ENCODE measurements at places on chromosomes 7 and 10. TPM values are rescaled to one million over a fixed set of nuclear protein-coding genes. Genes with fewer than 3 reads are reported as not detected.
A peak's percentile ranks its signal among the peaks of the same experiment; 100 is the strongest.

Gene H2AZ2
- total RNA-seq: 126 TPM

Gene CPN1
- total RNA-seq: not detected

Gene SRRM3
- total RNA-seq: 6.4 TPM

Gene BTBD16
- total RNA-seq: not detected

Gene TFPI2
- 0.56 TPM for total RNA-seq

GRCh38 chr7:88396295-88396947 is 89.7 kb upstream of the STEAP4 start:
- no peak for DNase-seq

GRCh38 chr7:111012799-111013675 is 77.9 kb upstream of the LRRN3 start:
- DNase-seq: peak; percentile 7

DNA sequence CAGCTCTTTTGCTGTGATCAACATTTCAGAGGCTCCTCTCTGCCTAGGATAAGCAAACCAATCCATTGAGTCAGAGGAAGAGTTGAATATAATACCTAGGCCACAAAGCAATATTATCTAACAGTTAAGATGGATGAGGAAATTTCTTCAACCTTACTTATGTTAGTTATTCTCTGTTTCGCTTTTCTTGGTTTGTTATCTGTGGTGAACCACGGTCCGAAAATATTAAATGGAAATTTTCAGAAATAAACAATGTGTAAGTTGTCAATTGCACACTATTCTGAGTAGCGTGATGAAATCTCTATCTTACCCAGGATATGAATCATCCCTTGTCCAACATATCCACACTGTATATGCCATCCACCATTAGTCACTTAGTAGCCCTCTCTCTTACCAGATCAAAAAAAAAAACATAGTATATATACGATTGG is 1.5 kb upstream of the HTR7 start:
- DNase-seq: no peak

- DNase-seq: no peak
These were observed 65.5 kb downstream of the LARP4B start for GRCh38 chr10:865924-866576.

GRCh38 chr7:24820730-24821044 is 63.4 kb upstream of the GSDME start:
- no peak for DNase-seq

DNA sequence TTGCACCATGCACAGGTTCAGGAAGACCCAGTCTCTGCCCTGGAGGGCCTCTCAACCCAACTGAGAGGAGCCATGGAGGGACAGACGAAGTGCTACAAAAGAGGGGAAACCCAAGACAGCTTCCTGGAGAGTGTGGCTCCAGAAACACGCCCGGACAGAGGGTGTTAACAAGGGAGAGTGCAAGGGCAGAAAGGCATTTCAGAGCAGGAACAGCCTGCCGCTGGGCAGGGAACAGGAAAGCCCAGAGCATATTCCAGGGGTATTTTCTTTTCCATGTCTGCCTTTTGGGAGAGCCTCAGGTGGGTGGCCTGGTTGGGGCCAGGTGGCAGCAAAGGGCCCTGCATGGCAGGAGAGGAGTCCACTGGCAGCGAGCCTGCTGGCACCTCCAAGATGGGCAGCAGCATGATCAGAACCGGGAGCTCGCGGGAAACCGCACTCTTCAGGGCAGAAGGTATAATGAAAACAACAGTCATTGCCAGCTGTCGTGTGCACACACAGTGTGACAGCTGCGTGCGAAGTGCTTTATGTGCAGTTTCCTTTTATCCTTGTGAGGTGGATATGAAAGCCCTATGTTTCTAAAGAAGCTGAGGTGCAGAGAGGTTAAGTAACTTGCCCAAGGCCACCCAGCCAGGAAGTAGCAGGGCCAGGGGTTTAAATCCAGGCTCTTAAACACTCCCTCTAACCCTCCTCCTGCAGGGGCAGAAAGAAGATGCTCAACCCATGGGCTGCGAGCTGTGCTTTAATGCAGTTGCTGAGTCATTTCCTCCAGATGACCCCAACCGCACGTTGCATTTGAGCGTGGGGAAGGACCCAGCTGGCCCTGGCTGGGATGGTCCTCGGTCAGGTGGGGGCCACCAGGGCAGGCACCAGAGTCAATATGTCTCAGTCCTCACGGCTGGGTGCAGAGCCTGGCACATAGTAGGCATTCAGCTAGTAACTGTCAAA is 128.6 kb downstream of the OAT start:
- no peak for DNase-seq

GRCh38 chr10:5662708-5663579 is 3.5 kb downstream of the ASB13 start:
- DNase-seq: no peak

DNA sequence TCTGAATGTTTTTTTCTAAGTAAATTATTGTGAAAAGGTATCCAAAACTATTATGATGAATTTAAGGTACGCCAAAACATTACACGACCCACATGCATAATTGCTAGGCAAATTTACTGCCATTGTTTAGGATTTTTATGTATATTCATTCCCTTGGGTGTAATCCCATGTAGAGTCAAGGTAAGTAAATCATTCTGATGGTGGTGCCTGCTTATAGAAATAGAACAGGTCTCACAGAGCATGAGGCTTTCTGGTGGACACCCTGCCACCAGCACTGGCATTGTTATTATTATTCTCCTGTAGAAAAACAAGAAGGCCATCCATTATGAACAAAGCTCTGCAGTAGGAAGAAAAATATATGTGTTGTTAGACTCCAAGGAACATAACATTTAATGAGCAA is 111.7 kb upstream of the ZNF804B start:
- DNase-seq: no peak

GRCh38 chr10:112307358-112308124 is 24.3 kb downstream of the TECTB start:
- peak; percentile 73 for DNase-seq

DNA sequence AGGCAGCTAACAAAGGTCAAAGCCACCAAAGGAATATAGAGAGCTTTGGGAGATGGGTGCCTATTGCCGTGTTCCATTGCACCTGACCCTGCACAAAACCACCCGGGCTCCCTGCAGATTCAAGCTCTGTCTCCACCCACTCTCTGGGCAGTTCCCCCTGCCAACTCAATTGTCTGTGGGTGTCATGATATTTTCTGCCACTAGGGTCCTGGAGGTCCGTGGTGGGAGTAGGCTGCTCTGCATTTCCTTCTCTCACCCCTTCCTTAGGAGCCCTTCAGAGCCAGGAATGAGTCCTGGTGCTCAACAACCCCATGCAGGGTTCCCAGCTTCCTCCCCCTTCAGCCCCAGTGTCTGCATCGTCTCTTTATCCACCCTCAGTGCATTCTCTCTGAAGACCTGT is 34.1 kb downstream of the PNLIPRP2 start:
- DNase-seq: no peak

- DNase-seq: no peak
These were observed 151.9 kb downstream of the PRKAG2 start for GRCh38 chr7:151724920-151725584.

DNA sequence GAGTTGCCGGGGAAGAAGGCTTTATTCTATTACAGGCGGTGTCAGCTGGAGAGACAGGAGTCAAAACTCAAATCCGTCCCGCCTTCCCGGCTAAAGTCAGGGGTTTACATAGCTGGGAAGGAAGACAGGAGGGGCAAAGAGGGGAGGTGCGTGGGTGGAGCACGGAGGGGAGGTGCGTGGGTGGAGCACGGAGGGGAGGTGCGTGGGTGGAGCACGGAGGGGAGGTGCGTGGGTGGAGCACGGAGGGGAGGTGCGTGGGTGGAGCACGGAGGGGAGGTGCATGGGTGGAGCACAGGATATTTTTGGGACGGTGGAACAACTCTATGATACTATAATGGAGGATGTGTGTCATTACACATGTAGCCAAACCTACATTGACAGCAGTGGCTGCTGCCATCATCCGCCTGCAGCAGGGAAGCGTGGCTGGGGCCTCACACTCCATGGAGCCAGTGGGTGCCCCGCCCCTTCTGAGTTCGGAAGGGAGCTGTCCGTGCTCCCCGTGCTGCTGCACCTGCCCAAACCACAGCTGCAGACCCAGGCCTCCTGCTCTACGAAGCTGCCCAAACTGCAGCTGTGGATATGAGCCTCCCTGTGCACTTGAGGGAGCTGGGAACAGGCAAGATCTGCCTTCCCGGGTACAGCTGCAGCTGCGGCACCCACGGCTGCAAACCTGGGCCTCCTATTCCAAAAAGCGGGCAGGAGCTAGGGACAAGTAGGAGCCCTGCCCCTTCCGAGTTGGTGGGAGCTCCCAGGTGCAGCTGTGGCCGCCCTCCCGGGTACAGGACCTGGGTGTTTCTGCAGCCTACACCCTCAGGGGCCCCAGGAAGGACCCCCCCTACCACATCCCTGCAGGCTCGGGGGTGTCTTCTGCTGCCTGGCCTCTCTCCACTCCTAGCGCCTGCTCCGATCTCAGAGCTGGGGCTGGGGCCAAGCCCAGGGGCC is 119.4 kb downstream of the DYNC2I1 start:
- no peak for DNase-seq

Data from thyroid gland (tissue), 4 donors.